ENCODE measurements at places on chromosomes 4 and X. TPM values are rescaled to one million over a fixed set of nuclear protein-coding genes. Genes with fewer than 3 reads are reported as not detected.
A peak's percentile ranks its signal among the peaks of the same experiment; 100 is the strongest.

- H3K4me1 ChIP-seq = peaks cover 5% of the 10 kb centered on the region
- peaks cover 4% of the 10 kb centered on the region for H3K27me3 ChIP-seq
- H3K36me3 ChIP-seq = peaks cover under 1% of the 10 kb centered on the region
- no peak overlapping the region for H3K27ac ChIP-seq
- no peak overlapping the region for H3K4me3 ChIP-seq
Observed at GRCh38 chr4:145583191-145584055, 35.8 kb upstream of the MMAA start.

DNA sequence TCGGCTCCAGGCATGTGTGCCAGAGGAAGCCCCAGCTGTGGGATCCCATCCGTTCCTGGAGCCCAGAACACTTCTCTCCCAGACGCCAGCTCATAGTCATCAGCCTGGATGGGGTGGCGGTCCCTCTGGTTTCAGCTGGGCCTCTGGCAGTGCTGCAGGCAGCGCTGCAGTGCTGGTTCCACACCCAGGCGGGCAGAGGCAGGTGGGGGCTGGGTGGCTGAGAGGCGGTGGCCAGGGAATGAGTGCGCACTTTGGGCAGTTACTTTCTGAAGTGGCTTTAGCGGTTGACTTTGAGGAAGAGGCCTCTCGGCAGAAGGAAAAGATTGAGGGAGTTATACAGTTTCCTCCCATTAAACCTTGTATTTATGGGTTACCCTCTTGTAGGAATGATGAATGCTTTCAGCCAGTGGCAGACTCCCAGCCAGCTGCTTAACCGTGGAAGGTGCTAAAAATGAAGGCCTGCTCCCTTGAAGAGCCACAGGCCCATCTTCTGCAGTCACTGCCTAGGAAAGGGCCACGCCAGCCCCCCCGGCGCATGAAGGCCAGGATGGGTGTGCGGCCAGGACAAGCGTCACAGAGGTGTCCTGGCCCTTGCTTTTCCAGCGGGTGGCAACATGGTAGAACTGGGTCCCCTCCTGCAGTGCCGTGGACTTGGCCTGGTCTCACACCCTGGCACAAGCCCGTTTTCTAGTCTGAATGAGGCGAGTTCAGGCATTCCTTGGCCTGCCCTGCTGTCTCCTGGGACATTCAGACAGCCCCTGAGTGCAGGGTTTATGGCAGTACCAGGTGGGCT is 9.9 kb downstream of the TADA2B start:
- peaks cover 24% of the 10 kb centered on the region for H3K4me1 ChIP-seq
- no peak overlapping the region for H3K4me3 ChIP-seq
- no peak overlapping the region for H3K27ac ChIP-seq
- DNase-seq = no peak
- H3K36me3 ChIP-seq = peaks cover 5% of the 10 kb centered on the region

DNA sequence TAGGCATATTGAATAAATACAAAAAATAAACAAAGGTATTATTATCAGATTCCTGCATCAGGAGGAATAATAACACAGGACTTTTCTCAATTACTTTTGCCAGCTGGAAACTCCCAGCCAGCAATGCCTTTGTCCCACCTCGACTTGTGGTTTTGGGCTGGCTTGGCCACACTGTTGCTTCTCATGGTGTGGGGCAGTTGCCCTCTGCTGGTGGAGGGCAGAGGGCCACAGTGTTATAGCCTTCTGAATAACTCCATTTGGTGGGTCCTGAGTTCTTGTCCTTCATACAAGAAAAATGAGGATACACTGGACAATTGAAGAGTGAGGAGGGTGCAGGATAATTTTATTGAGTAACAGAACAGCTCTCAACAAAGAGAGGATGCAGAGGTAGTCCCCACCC is 1206.0 kb upstream of the ADGRL3 start:
- no peak overlapping the region for H3K27ac ChIP-seq
- peaks cover 6% of the 10 kb centered on the region for H3K27me3 ChIP-seq
- no peak overlapping the region for H3K4me3 ChIP-seq
- H3K4me1 ChIP-seq = no peaks in the 10 kb centered on the region
- DNase-seq = no peak

GRCh38 chrX:119871245-119871598 is 311 bp downstream of the RNF113A start:
- peak; percentile 11 for DNase-seq
- peak overlapping the region; percentile 96 for H3K4me3 ChIP-seq
- peak overlapping the region; percentile 96 for H3K27ac ChIP-seq
- H3K27me3 ChIP-seq = peaks cover 6% of the 10 kb centered on the region
- peaks cover 14% of the 10 kb centered on the region for H3K4me1 ChIP-seq
- no peaks in the 10 kb centered on the region for H3K36me3 ChIP-seq

DNA sequence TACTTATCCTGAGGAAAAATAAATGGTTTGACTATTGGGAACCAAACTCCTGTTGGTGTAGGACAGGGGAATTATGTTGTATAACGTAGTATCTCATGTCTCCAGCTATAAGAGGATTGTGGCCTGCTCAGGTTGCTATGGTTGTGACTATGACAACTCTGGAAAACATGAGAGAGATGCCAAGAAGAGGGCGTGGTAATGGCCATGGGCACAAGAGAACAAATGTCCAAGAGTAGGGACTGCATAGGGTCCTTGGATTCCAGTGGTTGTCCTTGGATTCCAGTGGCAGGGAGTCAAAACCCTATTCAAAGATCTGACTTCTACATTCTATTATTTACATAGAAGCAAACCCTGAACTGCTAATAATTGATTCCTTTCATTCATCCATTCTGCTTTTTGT is 6.8 kb upstream of the MOB1B start:
- H3K36me3 ChIP-seq = no peaks in the 10 kb centered on the region
- no peak overlapping the region for H3K4me3 ChIP-seq
- DNase-seq = no peak
- no peaks in the 10 kb centered on the region for H3K4me1 ChIP-seq

- no peaks in the 10 kb centered on the region for H3K36me3 ChIP-seq
- H3K4me3 ChIP-seq = peak overlapping the region; percentile 13
- no peak overlapping the region for H3K27ac ChIP-seq
- H3K27me3 ChIP-seq = peaks cover 3% of the 10 kb centered on the region
Observed at GRCh38 chr4:123412700-123413512, 16.3 kb downstream of the SPRY1 start.

GRCh38 chr4:153018684-153019083 is 82.6 kb downstream of the FHDC1 start:
- no peaks in the 10 kb centered on the region for H3K36me3 ChIP-seq
- H3K4me3 ChIP-seq = no peak overlapping the region
- H3K4me1 ChIP-seq = no peaks in the 10 kb centered on the region
- H3K27me3 ChIP-seq = no peaks in the 10 kb centered on the region

GRCh38 chrX:6810776-6811175 is 275.9 kb upstream of the VCX3A start:
- DNase-seq = no peak
- no peak overlapping the region for H3K4me3 ChIP-seq
- H3K36me3 ChIP-seq = no peaks in the 10 kb centered on the region
- no peak overlapping the region for H3K27ac ChIP-seq
- no peaks in the 10 kb centered on the region for H3K27me3 ChIP-seq

ZNF185 gene
- 2.1 TPM for total RNA-seq

XKRX gene
- total RNA-seq = 0.18 TPM

CMC4 gene
- 6.1 TPM for total RNA-seq

DGKK gene
- total RNA-seq = 0.49 TPM
